A673 (cell line): ENCODE measurements at places on chromosomes 3 and 15. TPM values are rescaled to one million over a fixed set of nuclear protein-coding genes. Genes with fewer than 3 reads are reported as not detected.

SUSD5 gene
- total RNA-seq, result 0.97 and 1.0 TPM in 2 replicates

GPR171 gene
- not detected in 2 replicates for total RNA-seq

CCDC54 gene
- total RNA-seq, result not detected in 2 replicates

ZNF80 gene
- not detected in 2 replicates for total RNA-seq

CCDC80 gene
- 4.6 and 4.7 TPM in 2 replicates for total RNA-seq

IVD gene
- 51.8 and 62.0 TPM in 2 replicates for total RNA-seq

OXSR1 gene
- 30.9 and 31.1 TPM in 2 replicates for total RNA-seq

HRG gene
- total RNA-seq, result not detected in 2 replicates

EFCC1 gene
- total RNA-seq, result not detected in 2 replicates

ATP13A5 gene
- not detected in 2 replicates for total RNA-seq

PPP1R14D gene
- total RNA-seq, result not detected in 2 replicates

SLC41A3 gene
- total RNA-seq, result 56.5 and 62.8 TPM in 2 replicates

HACD2 gene
- total RNA-seq, result 45.4 and 49.3 TPM in 2 replicates

VWA5B2 gene
- total RNA-seq, result 0.13 TPM in 1 of 2 replicates, not detected in the other

THRB gene
- total RNA-seq, result 0.11 and 0.22 TPM in 2 replicates

SEMA5B gene
- 7.6 and 9.2 TPM in 2 replicates for total RNA-seq

IGSF10 gene
- total RNA-seq, result 10.5 and 13.6 TPM in 2 replicates

GP5 gene
- 0.09 and 0.11 TPM in 2 replicates for total RNA-seq

DUOX2 gene
- total RNA-seq, result 0.98 and 0.99 TPM in 2 replicates

NOX5 gene
- total RNA-seq, result not detected in 2 replicates
